HT1080 (cell line): ENCODE measurements at places on chromosomes 6 and 20. TPM values are rescaled to one million over a fixed set of nuclear protein-coding genes. Genes with fewer than 3 reads are reported as not detected.
A peak's percentile ranks its signal among the peaks of the same experiment; 100 is the strongest.

- DNase-seq, result peak; percentile 44
Measured at GRCh38 chr6:148179786-148180185, 162.9 kb upstream of the SASH1 start.

GRCh38 chr6:44485601-44486401 is 98.3 kb downstream of the CDC5L start:
- DNase-seq, result no peak

- no peak for DNase-seq
Measured at GRCh38 chr6:146240322-146240721, 211.5 kb downstream of the GRM1 start.

GRCh38 chr20:44425923-44426322 is 49.8 kb upstream of the TTPAL start:
- no peak for DNase-seq

GRCh38 chr20:60804240-60804917 is 447.7 kb upstream of the CDH4 start:
- no peak for DNase-seq

DNA sequence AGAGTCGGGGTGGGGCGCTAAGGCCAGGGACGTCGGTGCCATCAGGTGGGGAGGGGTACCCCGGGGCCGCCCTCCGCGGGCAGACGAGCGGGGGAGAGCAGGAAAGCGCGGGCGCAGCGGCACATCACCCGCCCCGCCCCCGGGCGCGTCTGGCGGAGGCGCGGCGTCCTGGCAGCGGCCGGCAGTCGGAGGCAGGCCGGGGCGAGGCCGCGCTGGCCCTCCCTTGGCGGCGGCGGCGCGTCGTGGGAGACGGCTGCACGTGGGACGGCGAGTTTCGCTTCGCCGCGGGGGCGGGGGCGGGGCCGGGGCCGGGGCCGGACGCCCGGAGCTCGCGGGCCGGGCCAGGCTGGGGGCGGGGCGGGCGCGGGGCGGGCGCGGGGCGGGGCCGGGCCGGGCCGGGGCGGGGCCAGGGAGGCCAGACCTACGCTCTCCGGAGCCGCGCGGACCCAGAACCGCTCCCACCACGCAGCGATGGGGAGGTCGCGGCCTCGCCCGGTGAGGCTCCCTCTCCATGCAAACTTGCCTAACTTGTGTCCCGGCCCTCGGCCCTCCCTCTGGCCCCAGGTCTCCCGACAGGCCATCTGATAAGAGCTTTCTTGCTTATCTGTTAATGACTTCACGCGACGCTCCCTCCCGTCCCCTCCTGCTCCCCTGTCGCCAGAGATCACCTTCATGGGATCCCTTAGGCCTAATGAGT is 12.5 kb downstream of the ITPR3 start:
- DNase-seq, result no peak

DNA sequence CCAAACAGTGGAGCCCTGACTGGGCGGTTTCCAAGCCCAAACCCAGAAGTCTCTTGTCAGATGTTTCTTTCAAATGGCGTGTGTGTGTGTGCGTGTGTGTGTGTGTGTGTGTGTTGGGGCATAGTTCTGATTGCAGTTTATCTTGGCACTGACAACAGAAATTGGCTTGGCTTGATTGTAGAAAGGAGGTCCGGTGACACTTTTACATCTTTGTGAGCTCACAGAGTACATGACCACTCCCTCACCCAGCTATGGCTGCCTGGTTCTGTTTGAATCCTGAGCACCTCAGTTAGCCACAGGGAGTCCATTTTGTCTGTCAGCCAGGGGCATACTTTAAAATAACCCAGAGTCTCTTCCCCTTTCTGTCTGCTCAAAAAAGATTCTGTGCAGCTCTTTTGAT is 276.3 kb downstream of the CD83 start:
- DNase-seq, result no peak

- DNase-seq, result no peak
Measured at GRCh38 chr20:43584448-43585136, 6.1 kb upstream of the IFT52 start.

DNA sequence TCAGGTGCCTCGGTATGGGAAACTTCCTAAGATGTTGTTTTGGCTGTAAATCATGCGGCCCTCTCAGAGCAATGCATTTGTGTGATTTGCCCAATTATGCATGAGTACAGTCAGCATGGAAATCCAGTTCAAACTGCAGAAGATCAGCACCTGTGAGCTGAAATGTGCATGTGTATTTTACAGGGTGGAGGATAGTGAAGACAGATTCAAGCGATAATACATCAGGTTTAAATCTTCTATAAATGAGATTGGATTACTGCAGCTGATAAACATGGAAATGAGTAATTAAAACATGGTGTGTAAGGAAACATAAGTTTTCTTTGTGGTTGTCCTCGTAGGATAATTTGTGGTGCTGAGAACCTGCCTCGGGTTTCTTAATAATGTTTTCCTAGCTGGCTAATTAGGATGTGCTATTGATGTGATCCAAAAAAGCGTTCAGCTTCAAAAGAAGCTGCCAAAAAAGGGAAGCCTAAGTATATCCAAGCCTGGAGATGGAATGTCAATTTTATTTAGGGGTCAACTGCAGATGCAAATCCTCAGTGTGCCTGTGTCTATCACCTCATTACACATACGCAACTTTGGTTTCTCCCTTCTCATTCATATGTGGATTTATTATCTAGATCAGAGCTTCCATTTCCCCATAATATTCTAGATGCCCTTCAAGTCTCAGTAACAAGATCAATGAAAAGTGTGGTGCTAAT is 117.1 kb upstream of the CCDC28A start:
- DNase-seq, result no peak

- no peak for DNase-seq
Measured at GRCh38 chr6:133959667-133960368, 6.8 kb downstream of the TBPL1 start.

GRCh38 chr6:38750968-38751615 is 36.0 kb downstream of the DNAH8 start:
- DNase-seq, result no peak

DNA sequence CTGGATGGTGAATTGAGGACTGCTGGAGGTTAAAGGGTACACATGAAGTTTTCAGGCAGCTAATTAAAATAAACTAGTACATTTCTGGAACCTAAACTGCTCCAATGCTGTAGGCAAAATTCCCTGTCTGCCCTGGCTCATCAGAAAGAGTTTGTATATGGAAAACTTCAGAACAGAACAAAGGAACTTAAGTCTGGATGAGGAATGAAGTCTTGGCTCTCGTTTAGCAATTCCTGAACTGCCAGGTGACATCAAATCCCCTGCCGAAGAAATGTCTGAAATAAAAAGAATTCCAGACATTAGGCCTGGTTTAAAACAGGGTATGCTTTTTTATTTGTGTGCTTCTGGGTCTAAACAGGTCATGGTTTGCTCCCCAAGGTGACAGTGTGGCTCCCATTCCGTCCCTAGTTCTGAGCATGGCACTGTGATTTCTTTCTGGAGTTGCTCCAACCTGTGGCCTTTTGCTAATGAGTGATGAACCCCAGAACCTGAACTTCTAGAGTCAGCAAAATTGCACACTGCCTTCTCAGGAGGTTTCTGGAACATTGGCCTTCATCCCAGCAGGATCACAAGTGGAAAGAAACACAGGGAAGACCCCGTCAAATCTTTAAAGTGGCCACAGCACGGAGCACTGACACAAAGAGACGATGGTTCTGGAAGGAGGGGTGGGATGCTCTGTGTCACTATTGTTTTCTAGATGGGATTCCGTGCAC is 129.4 kb upstream of the NAA20 start:
- DNase-seq, result no peak

DNA sequence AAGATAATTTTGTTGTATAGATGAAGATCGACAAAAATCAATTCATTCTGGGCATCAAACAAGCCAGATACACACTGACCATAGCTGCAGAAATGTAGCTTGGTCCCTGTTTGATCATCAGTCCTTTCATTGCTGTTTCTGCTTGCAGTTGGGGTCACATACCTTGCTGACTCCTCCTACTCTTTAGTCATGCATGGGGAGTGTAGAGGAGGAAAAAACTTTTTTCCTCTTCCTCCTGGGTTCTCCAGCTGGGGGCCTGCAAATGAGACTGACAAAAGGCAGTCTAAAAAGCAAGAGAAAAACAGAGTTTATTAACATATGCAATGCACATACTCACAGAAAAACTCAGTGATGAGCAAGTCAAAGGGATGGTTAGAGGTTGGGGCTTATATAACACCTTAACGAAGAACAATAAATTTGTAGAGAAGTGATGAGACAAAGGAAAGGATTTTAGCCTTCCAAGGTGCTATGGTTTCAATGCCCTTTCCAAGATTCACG is 105.8 kb downstream of the QRSL1 start:
- no peak for DNase-seq

DNA sequence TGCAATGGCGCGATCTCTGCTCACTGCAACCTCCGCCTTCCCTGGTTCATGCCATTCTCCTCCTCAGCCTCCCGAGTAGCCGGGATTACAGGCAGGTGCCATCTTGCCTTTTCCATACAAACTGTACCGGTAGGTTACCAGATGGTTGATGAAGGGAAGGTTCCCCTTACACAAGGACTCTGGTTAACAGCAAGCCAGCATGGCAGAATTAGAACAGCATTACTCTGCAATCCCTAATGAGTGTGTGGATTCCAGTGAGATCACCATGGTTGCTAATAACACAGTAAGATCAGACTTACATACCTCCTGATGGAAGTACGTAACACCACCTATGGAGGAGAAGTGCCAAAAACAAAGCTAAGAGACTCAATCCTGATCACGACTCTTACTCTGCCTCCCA is 51.7 kb downstream of the TTI1 start:
- no peak for DNase-seq

DNA sequence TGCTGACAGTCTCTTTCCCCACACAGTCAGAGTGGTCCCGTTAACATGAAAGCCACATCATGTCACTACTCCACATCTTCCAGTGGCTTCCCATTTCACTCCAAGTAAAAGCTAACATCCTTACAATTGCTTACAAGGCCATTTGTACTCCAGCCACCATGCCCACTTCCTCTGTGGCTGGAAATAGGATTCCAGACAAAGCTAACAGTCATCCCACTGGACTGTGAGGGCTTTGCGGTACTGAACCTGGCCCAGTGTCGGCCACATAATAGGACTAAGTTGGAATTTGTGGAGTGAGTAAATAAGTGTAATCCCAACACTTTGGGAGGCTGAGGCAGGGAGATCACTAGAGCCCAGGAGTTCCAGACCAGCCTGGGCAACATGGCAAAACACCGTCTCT is 10.9 kb downstream of the CCM2L start:
- DNase-seq, result peak; percentile 48

DNA sequence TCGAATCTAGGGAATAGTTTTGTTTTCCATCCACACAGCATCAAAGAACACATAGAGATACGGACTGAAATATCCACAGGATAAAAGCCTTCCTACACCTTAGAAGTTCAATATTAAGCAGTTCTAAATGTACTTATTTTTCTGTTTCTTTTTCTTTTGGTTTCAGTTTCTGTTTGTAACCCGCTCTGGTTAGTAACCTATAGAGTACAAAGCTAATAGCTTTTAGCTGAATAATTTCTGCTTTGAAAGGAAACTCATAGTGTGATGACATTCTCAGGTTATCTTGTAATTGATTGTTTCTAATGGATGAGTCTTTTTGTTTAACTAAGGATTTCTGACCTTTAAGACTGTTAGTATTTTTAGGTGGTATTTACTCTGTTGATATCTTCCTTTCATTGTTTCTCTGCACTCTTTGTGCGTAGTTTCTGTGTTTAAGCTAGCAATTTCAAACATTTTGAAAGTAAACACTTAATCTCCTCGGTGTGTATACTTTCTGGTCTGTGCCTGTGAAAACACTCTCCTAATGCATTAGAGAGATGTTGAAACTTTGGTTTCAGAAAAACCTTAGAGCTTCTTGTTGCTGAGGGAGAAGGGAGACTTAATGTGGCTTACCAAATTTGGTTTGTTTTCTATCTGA is 385.5 kb downstream of the HDGFL1 start:
- peak; percentile 4 for DNase-seq

GRCh38 chr6:163327165-163327880 is 87.2 kb upstream of the QKI start:
- no peak for DNase-seq

DNA sequence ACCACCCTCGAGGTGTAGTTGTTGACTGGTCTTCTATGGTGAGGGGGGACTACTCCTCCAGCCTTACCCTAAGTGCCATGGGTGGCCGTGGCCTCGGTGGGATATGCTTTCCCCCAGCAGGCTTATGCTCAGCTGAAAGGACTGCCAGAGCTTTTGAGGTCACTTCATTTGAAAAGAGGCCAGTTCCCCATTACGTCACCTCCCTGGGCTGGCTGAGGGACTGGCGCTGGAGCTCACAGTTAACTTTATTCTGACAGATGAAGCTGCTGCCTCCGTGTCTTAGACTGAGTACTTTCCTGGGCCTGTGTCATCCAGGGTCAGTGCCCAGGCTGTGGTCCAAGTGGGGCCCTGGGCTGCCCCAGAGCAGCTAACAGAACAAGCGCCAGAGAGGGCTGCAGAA is 42.8 kb upstream of the PCMTD2 start:
- DNase-seq, result no peak

- DNase-seq, result peak; percentile 52
Measured at GRCh38 chr20:50982363-50982762, 23.7 kb downstream of the MOCS3 start.

- DNase-seq, result no peak
Measured at GRCh38 chr6:9507136-9507895, 907.6 kb downstream of the TFAP2A start.

- no peak for DNase-seq
Measured at GRCh38 chr6:8108759-8109539, 6.6 kb upstream of the EEF1E1 start.

The LY6G6F gene
- total RNA-seq, result not detected in 2 replicates

The WFDC5 gene
- total RNA-seq, result not detected in 2 replicates

The CCN5 gene
- total RNA-seq, result not detected in 2 replicates

The SLC35D3 gene
- 0.07 TPM in 1 of 2 replicates, not detected in the other for total RNA-seq
